ENCODE measurements at places on chromosomes 16 and 17.

DNA sequence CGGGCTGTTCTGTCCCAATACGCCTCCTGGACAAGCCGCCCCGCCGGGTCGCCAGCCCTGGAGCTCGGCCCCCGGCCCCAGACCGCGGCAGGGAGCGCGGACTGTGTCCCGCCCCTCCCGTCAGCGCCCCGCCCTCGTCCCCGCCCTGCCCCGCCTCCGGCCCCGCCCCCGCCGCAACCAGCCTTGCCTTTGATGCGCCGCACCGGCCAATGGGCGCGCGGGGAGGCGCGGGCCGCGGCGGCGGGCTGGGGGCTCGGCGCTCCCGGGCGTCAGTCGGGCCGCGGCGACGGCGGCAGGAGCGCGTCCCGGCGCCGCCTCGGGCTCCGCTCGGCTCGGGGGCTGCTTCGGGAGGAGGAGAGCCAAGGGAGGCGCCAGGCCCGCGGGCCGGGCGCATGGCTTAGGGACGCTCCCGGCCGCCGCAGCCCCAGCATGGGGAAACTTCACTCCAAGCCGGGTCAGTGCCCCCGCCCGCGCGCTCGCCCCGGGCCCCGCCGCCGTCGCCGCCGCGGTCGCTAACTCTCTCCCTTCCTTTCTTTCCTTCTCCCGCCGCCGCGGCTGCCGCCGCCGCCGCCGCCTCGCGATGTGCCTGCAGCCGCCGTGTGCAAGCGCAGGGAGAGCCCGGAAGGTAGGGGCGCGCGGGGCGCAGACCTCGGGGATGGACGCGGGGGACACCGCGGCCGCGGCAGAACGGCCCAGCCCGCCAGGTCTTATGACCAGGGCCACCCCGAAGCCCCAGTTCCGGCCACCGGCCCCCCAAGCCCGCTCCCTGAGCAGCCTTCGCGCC is at the start of gene NKD1:
NKD1 (plus strand) TSS at position 272 of the 784 bp plus-strand sequence; CDS start at position 430, 158 bp downstream.
- no peaks in the 10 kb centered on the region for H3K4me1 ChIP-seq
- H3K4me3 ChIP-seq, result peak within 1 kb of the TSS; percentile 61
- no peak within 1 kb of the TSS for H3K27ac ChIP-seq
- H3K27me3 ChIP-seq, result peaks cover 54% of the 10 kb centered on the region
- no peaks in the 10 kb centered on the region for H3K36me3 ChIP-seq
- DNase-seq, result no peak

DNA sequence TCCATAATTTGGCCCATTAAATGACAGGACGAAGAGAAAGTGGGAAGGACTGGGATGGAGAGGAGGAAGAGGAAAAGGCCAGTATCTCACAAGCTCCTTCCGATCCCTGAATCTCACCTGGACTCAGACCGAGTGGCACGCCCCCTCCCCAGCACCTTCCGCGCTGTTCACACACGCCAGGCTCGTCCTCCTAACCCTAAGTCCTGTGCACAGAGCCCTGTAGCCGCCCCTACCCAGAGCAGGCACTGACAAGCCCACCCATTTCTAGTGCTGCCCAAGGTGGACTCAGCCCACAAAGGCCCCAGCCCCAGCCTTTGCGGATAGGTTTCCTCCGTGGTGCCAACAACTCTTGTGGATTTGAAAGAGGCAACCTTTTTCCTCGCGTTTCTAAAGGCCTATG is 9.2 kb downstream of the HS3ST3B1 start:
- DNase-seq, result no peak
- H3K4me1 ChIP-seq, result peaks cover 47% of the 10 kb centered on the region
- H3K27ac ChIP-seq, result 0 out of 2 replicates have a peak overlapping the region, but pooled peaks have one; percentile 58
- H3K36me3 ChIP-seq, result peaks cover 29% of the 10 kb centered on the region
- H3K27me3 ChIP-seq, result peaks cover 4% of the 10 kb centered on the region

DNA sequence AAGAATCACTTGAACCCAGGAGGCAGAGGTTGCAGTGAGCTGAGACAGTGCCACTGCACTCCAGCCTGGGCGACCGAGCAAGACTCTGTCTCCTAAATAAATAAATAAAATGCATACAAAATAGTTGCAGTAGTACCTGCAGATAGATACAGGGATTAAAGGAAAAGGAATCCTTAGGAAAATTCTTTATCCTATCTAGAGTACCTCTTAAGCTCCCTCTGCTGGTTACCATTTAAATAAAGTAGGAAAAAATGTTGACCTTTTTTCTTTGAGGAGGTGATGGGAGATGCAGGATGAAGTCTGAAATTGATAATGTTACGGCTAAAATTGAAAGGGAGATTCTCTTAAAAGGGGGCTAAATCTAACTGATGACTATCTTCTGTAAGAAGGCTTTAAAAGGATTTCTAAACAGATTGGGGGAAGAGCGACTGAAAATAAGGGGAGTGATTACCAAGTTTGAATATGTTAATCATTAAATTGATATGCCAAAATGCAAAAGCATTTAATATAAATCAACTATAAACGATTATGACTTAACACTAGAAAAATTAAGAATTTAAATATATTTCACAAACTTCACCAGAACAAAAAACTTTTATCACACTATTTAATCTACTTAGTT is 29.4 kb downstream of the C16orf87 start:
- DNase-seq, result peak; percentile 33
- no peak overlapping the region for H3K27ac ChIP-seq
- no peaks in the 10 kb centered on the region for H3K27me3 ChIP-seq

GRCh38 chr17:35531160-35531559 is 6.3 kb downstream of the SLFN12L start:
- no peaks in the 10 kb centered on the region for H3K36me3 ChIP-seq
- H3K27ac ChIP-seq, result no peak overlapping the region
- no peak for DNase-seq
- no peak overlapping the region for H3K4me3 ChIP-seq

- no peak for DNase-seq
- peaks cover 6% of the 10 kb centered on the region for H3K4me1 ChIP-seq
- no peak overlapping the region for H3K27ac ChIP-seq
- no peak overlapping the region for H3K4me3 ChIP-seq
- H3K27me3 ChIP-seq, result peaks cover 9% of the 10 kb centered on the region
- no peaks in the 10 kb centered on the region for H3K36me3 ChIP-seq
These were observed 19.6 kb upstream of the RIPOR1 start for GRCh38 chr16:67509016-67509415.

DNA sequence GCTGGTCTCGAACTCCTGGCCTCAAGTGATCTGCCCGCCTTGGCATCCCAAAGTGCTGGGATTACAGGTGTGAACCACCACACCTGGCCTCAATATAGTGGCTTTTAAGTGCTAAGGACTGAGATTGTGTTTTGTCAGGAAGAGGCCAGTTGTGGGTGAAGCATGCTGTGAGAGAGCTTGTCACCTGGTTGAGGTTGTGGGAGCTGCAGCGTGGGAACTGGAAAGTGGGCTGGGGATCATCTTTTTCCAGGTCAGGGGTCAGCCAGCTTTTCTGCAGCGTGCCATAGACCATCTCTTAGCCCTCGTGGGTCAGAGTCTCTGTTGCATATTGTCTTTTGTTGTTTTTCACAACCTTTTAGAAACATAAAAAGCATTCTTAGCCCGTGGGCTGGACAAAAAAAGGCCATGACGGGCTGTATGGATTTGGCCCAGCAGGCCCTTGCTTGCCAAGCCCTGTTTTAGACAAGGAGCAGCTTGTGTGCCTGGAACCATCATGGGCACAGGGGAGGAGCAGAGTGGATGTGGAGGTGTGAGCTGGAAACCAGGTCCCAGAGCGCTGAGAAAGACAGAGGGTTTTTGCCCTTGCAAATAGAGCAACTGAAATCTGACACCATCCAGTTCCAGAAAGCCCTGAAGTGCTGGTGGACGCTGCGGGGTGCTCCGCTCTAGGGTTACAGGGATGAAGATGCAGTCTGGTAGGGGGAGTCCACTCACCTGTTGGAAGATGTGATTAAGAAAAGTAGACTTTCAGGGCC is 5.5 kb downstream of the BIRC5 start:
- DNase-seq, result no peak
- H3K27me3 ChIP-seq, result no peaks in the 10 kb centered on the region
- no peak overlapping the region for H3K27ac ChIP-seq
- peaks cover 12% of the 10 kb centered on the region for H3K4me1 ChIP-seq

DNA sequence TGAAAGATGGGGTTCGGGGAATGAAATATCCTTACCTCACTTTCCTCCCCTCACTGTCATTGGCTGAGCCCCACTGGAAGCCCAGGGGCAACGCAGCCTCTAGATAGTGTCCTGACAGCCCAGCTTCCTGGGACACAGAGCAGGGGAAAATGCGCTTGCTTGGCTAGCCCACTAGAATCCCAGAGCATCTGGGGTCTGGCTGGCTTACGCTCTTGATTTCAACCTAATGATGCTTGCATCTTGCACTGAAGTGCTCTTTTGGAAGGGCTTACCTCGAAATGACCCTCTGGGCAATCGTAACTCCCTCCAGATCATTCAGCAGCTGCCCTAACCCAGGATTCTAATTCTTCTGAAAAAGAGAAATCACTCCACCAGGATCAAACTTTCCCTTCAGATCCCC is 147.6 kb downstream of the SOX9 start:
- H3K27me3 ChIP-seq, result peaks cover 18% of the 10 kb centered on the region
- H3K27ac ChIP-seq, result no peak overlapping the region
- no peaks in the 10 kb centered on the region for H3K36me3 ChIP-seq
